Subcutaneous preadipocyte (primary cell): ENCODE measurements at places on chromosomes 2 and 18. TPM values are rescaled to one million over a fixed set of nuclear protein-coding genes. Genes with fewer than 3 reads are reported as not detected.

Gene ACTG2
- total RNA-seq: 0.73 TPM in 1 of 2 replicates, not detected in the other

Gene NAT8
- total RNA-seq: not detected in 2 replicates

Gene ST8SIA5
- under 0.01 and 0.20 TPM in 2 replicates for total RNA-seq

Gene MERTK
- 0.37 and 0.39 TPM in 2 replicates for total RNA-seq

Gene IL36B
- total RNA-seq: not detected in 2 replicates

Gene PROM2
- 0.20 and 0.37 TPM in 2 replicates for total RNA-seq

Gene IL1F10
- not detected in 2 replicates for total RNA-seq

Gene ARHGEF33
- total RNA-seq: 0.20 and 0.37 TPM in 2 replicates

Gene GPR148
- not detected in 2 replicates for total RNA-seq

Gene GPR155
- total RNA-seq: 1.4 and 1.8 TPM in 2 replicates

Gene KCNIP3
- 2.9 and 3.1 TPM in 2 replicates for total RNA-seq

Gene THSD7B
- total RNA-seq: not detected in 2 replicates

Gene CNTNAP5
- not detected in 2 replicates for total RNA-seq

Gene NEU4
- total RNA-seq: not detected in 2 replicates

Gene RAX
- total RNA-seq: not detected in 2 replicates

Gene CRYGD
- not detected in 2 replicates for total RNA-seq

Gene SCN3A
- not detected in 2 replicates for total RNA-seq

Gene UPP2
- not detected in 2 replicates for total RNA-seq

Gene TEX51
- not detected in 2 replicates for total RNA-seq

Gene NGEF
- 5.9 and 6.2 TPM in 2 replicates for total RNA-seq

Gene NT5C1B
- total RNA-seq: not detected in 2 replicates

Gene GPR55
- under 0.01 TPM in 1 of 2 replicates, not detected in the other for total RNA-seq

Gene PROKR1
- total RNA-seq: under 0.01 TPM in 1 of 2 replicates, not detected in the other

Gene MAL
- total RNA-seq: not detected in 2 replicates

Gene TTC27
- total RNA-seq: 19.5 and 28.9 TPM in 2 replicates

Gene C2orf72
- 0.20 and 0.37 TPM in 2 replicates for total RNA-seq

Gene TUBA3E
- total RNA-seq: not detected in 2 replicates

Gene LHCGR
- total RNA-seq: not detected in 2 replicates

Gene PRKAG3
- total RNA-seq: 0.37 TPM in 1 of 2 replicates, not detected in the other

Gene DNAJC5G
- not detected in 2 replicates for total RNA-seq

Gene TFCP2L1
- under 0.01 TPM in 1 of 2 replicates, not detected in the other for total RNA-seq

Gene SKOR2
- not detected in 2 replicates for total RNA-seq

Gene INO80B
- total RNA-seq: 11.4 and 11.5 TPM in 2 replicates

Gene STON1
- 3.3 and 7.4 TPM in 2 replicates for total RNA-seq

Gene CGREF1
- 7.2 and 14.3 TPM in 2 replicates for total RNA-seq

Gene DCC
- under 0.01 TPM in 1 of 2 replicates, not detected in the other for total RNA-seq

Gene MC5R
- not detected in 2 replicates for total RNA-seq

Gene FBXO48
- 0.37 and 0.59 TPM in 2 replicates for total RNA-seq

Gene SIGLEC15
- 0.73 and 5.1 TPM in 2 replicates for total RNA-seq
